ENCODE measurements at places on chromosomes 12 and 14. TPM values are rescaled to one million over a fixed set of nuclear protein-coding genes. Genes with fewer than 3 reads are reported as not detected.
A peak's percentile ranks its signal among the peaks of the same experiment; 100 is the strongest.

SMCO2 gene
- total RNA-seq = not detected

TCL1B gene
- not detected for total RNA-seq

FCF1 gene
- total RNA-seq = 35.5 TPM

MLF2 gene
- 101 TPM for total RNA-seq

FAIM2 gene
- 0.10 TPM for total RNA-seq

GLT8D2 gene
- not detected for total RNA-seq

ZNF605 gene
- total RNA-seq = 3.1 TPM

KRT74 gene
- total RNA-seq = not detected

- DNase-seq = peak; percentile 85
These were observed at the start of gene POLE2 for GRCh38 chr14:49687942-49688700. POLE2 (minus strand) TSS chr14:49688214; CDS start chr14:49688203, 11 bp downstream.

- no peak for DNase-seq
These were observed 29.5 kb downstream of the MEG3 start for GRCh38 chr14:100855256-100855930.

- no peak for DNase-seq
These were observed 586.9 kb downstream of the CCER1 start for GRCh38 chr12:90368081-90368480.

DNA sequence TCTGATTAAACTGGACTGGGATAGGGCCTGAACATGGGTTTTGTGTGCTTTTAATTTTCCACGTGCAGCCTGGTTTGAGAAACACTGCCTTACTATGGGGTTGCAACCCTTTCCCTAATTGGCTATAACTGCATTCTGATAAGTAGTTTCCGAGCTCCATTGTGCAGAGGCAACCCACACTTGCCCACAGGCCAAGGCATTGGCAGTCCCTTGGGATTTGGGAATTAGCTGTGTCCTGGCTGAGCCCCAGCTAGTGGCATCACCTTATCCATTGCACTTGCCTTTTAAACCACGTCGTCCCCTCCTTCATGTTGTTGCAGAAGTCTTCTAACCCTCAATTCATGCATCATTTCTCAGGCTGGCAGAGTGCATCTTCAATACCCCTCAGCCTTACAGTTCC, 10.2 kb downstream of the VCPKMT start:
- DNase-seq = no peak

- DNase-seq = no peak
These were observed 42.4 kb upstream of the MMP19 start for GRCh38 chr12:55885113-55885512.

GRCh38 chr14:88791629-88792472, 902 bp downstream of the EML5 start:
- peak; percentile 6 for DNase-seq

- no peak for DNase-seq
These were observed 9.1 kb downstream of the ADAM20 start for GRCh38 chr14:70525691-70526090.

GRCh38 chr14:94936401-94936892, 166.5 kb upstream of the GSC start:
- DNase-seq = no peak

GRCh38 chr12:103794309-103795213, 46.5 kb downstream of the NT5DC3 start:
- no peak for DNase-seq

DNA sequence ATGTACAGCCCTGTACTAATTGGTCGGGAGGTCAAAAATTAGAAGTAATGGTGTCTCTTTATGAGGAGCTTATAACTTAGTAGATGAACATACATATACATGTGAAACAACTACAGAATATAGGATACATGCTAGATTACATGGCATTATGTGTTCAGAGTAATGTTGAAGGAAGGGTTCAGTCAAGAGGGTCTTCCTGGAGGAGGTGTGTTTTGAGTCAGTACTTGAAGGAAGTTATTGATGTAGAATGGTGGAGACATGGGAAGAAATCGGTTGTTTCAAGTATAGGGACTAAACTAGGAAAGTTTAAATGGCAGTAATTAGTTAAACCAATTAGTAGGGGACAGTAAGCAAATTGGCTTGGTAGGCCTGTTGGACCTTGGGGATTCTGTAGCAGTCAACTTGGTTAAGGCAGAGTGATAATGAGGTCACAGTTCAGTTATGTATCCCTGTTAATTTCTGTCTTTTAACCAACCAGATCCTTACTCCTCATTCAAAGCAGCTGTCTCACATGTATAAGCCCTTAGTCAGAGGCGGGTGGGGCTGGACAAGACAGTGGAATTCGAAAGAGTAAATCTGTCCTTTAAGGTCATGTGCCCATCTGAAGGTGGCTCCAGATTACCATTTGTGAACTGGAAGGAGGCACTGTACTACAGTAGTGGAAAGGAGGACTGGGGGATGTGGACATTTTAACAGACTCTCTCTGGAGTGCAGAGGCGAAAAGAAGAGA, 3.5 kb upstream of the ANKRD52 start:
- no peak for DNase-seq

- no peak for DNase-seq
These were observed 9.3 kb upstream of the ESPL1 start for GRCh38 chr12:53258541-53259539.

DNA sequence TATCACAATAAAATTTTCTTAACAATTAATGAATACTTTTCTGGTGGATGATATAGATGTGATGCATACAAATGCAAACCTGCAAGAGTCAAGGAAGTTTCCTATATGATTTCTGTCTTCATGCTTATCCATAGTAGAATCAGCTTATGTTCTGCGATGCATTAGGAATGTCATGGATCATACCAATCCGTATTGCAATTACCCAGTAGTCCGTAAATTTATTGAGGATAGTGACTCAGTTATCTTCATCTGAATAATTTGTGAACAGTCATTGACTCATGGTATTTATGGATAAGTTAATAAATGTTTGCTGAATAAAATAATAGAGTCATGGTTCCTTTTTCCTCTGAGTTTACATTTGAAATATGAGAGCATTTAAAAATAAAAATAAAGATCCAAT, 483.4 kb downstream of the LRFN5 start:
- no peak for DNase-seq

DNA sequence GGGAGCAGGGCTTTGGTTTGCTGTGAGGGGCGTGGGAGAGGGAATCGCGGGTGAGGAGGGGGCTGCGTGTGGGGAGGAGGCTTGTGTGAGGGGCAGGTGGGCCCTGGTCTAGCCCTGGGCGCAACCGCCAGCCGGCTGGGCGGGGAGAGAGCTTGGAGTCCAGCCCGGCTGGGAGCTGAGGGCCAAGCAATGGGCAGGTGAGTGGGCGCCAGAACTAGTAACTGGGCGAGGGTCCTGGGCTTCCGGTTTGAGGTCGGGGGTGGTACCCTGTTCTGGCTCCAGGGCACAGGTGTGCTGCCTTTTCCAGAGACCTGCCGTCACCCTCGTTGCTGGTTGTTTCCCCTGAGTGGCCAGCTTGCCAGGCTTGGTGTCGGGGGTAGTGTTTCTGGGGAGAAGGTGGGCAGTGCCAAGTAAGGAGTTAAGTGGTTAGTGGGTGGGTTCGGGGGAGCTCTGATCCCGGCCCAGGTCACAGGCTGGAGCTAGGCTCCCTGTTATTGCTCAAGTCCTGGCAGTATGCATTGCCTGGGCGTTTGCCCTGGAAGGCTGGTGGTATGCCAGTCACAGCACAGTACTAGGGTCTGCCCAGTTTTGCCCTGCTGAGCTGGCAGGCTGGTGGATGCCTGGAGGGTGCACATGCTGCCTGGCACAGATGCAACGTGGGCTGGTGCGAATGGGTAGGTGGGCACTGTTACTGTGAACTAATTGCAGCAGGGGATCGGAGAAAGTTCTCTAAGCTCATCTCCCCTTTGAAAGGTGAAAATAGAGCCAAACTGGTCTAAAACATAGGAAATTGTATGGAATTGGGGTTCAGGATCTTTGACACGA, 683 bp downstream of the CIPC start:
- peak; percentile 15 for DNase-seq

- DNase-seq = no peak
These were observed 66.7 kb downstream of the PTPN21 start for GRCh38 chr14:88488081-88488480.

DNA sequence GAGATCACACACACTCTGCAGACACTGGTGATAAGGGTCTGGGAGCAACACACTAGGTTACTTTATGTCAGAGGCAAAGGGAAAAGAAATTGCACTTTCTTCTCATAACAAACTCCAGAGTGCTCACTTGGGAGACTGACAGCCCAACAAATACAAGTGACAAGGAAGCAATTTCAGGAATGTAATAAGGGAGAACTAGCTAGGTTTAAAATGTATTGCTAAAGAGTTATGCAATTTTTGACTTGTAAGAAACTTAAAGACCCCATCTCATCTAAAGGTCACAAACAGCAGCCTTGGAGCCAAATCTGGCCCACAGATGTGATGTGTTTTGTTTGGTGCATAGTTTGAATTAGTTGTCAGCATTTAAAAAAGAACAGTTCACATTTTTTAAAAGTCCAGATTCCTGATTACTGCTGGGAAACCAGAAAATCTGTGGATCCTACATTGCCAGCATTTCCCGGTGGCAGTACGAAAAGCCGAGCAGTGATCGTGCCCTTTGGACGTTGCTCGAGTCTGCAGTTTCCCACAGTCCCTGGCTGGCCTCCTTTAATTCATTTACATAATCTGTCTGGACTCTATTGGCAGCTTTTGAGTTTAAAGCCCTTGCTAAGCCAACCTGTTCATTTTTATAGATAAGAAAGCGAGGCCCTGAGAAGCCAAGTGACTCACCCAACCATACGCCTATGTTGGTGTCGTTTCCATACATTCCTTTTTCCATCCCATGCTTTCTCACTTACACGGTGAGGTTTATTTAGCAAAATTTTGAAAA, 42.0 kb upstream of the ETV6 start:
- DNase-seq = no peak

- no peak for DNase-seq
These were observed 32.2 kb downstream of the ELK3 start for GRCh38 chr12:96226401-96226800.

DNA sequence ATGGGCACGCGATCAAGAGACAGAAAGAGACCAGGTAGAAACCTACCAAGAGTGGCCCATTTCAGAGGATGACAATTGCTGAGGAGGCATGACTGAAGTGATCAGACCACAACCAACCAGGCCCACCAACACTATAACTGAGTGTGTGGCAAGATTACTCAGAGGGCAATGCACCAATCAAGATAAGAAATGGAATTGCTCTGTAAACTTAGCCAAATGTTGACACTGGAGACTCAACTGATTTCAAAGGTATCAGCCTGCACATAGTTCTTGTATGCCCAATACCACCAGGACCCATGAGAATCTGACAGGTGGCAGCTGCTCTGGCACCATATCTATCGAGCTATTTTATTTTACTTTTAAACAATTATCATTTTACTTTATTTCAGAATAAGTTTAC, 128.9 kb downstream of the FOXN3 start:
- DNase-seq = no peak

- DNase-seq = no peak
These were observed 379.4 kb downstream of the ALG10 start for GRCh38 chr12:34401659-34402227.

GRCh38 chr12:91185421-91185820, 2.8 kb upstream of the DCN start:
- DNase-seq = no peak

DNA sequence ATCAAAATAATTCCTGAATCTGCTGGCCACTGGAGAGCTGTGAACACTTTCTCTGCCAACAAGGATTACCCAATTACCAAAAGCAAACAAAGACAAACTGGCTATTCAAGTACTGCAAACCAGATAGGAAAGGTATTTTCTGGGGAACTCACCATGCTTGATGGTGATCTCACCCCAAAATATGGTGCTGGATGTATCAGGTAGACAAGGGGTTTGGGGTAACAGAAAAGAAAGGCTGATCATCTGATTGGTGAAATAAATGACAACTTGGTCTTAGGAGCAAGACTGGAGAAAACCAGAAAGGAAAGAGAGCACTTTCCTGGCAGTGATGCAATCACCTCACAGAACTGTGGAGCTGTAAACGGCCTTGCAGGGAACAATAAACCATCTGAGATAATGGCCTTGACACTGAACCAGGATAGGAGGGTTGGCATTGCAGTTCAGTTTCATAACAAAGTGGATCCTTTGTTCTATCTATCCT, 31.0 kb upstream of the NPFF start:
- no peak for DNase-seq

GRCh38 chr12:113664224-113664681, 192.6 kb upstream of the LHX5 start:
- DNase-seq = no peak

DNA sequence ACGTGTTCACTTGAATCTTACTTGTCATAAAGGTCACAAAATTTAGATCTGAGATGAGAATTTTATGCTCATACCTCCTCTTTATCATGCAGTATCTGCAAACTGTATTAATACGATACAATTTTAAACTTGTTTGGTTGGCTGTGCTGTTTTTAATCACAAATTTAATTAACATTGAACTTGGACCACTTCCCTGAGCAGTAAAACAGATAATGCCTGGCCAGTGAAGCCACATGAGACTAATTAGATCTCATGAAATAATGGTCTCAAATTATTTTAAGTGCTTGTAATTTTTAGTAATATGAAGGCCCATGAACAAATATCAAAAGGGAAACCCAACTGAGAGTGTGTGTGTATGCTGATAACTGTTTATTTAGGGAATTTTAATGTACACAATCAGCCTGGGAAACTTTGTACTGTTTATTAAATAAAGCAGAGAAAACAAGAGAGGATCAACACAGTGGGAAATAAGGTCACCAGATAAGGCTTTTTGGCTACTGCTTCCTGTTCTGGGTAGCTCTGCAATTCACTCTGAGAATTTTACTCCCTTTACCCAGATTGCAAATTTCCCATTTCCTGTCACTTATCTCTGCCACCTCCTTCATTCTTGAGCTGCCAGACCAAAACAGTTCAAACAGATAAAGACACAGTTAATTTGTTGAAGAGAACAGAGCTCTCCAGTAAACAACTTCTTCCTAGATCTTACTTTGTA, 61.6 kb upstream of the GNPNAT1 start:
- no peak for DNase-seq

GRCh38 chr12:31465002-31465401, 125.9 kb downstream of the DENND5B start:
- DNase-seq = no peak

- DNase-seq = no peak
These were observed 2.3 kb downstream of the ANKLE2 start for GRCh38 chr12:132759359-132759758.

- DNase-seq = no peak
These were observed 352 bp downstream of the PHB2 start for GRCh38 chr12:6970096-6970527.

DNA sequence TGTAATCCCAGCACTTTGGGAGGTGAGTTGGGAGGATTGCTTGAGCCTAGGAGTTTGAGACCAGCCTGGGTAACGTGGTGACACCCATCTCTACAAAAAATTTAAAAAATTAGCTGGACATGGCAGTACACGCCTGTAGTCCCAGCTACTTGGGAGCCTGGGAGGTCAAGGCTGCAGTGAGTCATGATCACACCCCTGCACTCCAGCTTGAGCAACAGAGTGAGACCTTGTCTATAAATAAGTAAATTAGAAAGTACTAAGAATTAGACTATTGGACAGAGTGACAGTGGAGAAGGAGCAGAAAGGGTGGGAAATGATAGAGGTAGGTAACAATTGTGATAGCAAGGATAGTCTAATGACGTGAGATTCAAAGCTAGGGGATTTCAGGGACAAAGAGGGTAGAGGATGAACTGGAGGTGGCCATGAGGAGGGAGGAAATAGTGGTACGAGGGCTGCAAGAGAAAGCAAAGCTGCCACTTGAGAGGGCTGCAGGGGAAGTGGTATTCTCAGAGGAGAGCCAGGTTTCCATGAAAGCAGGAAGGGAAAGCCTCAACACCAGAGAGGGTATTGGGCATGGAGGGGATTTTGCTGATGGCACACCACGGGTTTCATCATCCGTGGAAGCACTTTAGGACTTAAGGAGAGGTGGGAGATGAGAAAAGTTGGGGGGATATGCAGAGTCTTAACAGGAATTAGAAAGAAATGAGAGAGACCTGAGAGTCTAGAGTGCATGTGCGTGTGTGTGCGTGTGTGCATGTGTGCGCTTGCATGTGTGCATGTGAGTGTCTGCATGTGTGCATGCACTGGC, 85.6 kb downstream of the SYNE2 start:
- DNase-seq = peak; percentile 84
